ENCODE measurements at places on chromosomes 2 and 18. TPM values are rescaled to one million over a fixed set of nuclear protein-coding genes. Genes with fewer than 3 reads are reported as not detected.

APOB gene
- under 0.01 TPM for total RNA-seq

UGT1A3 gene
- total RNA-seq = not detected

MEP1B gene
- 0.64 TPM for total RNA-seq

C2orf69 gene
- total RNA-seq = 16.4 TPM

KHK gene
- 1.3 TPM for total RNA-seq

DNA sequence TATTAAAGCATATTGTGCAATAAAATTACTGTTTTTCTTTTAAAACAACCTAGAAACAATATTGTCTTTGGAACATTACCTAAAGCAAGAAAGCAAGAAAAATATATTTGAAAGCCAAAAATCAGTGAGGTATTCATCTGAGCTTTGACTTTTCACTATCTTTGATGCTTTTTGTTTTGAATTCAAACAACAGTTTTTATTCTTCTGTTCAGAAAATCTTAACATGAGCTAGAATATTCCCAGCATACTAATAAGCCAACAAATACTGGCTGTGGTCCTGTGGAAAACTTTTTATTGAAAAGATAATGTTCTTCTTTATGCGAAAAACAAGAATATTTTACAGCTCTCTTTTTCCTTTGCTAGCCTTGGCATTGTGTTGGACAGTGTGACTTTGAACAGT is 19.8 kb downstream of the FAM171B start:
- DNase-seq = no peak

GRCh38 chr2:241673797-241674725 is 12.6 kb downstream of the DTYMK start:
- DNase-seq = no peak

GRCh38 chr2:12062053-12062395 is 315.6 kb downstream of the LPIN1 start:
- DNase-seq = no peak

- DNase-seq = peak; percentile 27
Observed at GRCh38 chr2:101843471-101843870, 146.0 kb downstream of the MAP4K4 start.

GRCh38 chr2:84832772-84833461 is 48.0 kb downstream of the TRABD2A start:
- DNase-seq = no peak

DNA sequence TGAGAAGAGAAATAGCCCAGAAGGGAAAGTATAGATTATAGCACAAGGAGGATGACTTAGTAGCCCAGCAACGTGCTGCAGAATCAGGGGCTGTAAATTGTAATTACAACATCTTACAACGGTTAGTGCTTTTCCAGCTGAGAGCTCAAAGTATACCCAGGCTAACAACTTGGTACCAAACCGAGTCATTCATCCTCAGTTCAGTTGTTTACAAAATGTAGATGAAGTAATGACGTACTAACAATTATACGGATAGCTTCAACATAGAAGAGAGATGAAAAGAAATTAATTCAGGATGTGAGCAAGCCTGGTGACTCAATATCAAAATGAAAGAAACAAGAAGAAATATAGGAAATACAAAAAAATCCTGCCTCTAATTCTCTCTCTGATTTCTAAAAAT is 99.2 kb downstream of the DYNAP start:
- DNase-seq = peak; percentile 18

DNA sequence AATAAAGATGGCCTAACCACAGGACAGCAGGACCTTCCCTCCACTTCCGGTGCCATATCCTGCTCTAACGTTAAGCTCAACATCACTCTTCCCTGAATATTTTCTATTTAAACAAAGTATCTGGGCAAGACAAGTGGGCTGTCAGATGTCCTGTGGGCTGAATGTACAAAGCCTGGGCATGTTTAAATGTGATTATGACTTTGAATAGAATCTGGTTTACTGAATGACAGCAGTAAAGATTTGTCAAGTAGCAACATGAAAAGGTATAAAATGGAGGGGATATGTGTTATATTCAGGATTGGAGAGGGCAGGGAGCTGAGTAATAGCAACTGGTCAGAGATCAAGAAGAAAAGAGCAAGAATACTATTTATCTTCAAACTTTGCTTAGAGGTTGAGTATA is 540.9 kb downstream of the NRXN1 start:
- DNase-seq = no peak

DNA sequence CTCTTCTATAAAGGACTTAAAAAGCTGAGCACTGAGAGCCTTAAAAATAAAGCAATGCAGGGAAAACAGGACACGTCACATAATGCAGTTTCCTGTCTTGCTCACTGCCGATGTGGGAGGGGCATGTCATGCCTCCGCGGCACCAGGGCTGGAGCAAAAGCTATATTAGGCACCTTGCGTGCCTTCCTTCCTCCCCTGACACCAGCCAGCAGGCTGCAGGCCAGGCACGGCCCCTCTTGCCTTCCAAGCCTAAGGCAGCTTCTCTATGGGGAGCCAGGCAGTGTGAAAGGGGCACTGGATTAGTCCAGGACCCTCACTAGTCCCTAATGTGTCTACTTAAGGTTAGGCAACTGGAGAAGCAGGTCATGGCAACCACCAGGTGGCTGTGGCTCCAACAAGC is 26.3 kb downstream of the MRPL35 start:
- peak; percentile 10 for DNase-seq
